ENCODE measurements at places on chromosomes 6 and 20. TPM values are rescaled to one million over a fixed set of nuclear protein-coding genes. Genes with fewer than 3 reads are reported as not detected.

GRCh38 chr6:15793826-15794225, 131.0 kb upstream of the DTNBP1 start:
- no peak for DNase-seq

Gene LAMA4
- 11.5 TPM for total RNA-seq

Gene PBOV1
- not detected for total RNA-seq

- no peak for DNase-seq
Measured at GRCh38 chr6:136866872-136867416, 44.6 kb downstream of the PEX7 start.

DNA sequence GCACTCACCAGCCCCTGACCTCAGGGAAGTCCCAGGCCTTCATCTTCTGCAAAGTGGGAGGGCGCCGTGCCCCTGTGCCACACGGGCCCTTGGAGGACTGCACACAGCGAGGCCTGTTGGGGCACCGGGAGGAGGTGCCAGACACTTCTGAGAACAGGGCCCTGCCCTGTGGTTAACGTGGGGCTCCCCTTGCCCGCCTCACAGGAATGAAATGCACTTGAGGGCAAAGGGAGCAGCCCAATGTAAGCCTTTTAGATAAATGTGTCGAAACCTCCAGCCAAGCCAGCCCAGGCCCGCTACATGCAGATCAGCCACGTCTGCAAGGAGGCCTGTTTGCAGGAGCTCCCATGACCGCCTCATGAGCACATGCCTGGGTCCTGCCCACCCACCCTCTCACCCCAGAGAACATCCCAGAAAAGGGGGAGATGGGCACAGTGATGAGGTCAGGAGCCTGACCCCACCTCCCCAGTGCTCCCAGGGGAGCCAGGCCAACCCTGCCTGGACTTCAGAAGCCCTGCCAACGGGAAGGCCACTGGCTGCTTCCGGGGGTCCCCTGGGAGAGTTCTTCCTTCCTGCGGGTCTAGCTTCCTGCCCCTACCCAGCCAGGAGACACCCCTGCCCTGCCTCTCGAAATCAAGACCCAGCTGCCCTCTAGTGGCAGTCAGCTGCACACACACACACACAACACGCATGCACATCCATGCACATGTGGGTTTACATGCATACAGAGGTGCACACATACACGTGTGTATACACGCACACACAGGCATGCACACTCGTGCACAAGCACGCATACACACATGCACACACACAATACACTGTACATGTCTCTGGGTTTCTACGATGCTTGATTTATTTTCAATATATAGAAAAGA, 178.7 kb downstream of the TAF4 start:
- DNase-seq = no peak

All from A172 (cell line).